Osteocyte (in vitro differentiated cells): ENCODE measurements at places on chromosomes 3 and 15. TPM values are rescaled to one million over a fixed set of nuclear protein-coding genes. Genes with fewer than 3 reads are reported as not detected.

GRCh38 chr15:77540312-77541060 is 92.2 kb downstream of the LINGO1 start:
- no peak for DNase-seq
- peaks cover 45% of the 10 kb centered on the region for H3K4me1 ChIP-seq
- no peak overlapping the region for H3K4me3 ChIP-seq
- H3K27me3 ChIP-seq, result no peaks in the 10 kb centered on the region

LHFPL4 gene
- total RNA-seq, result not detected in 2 replicates

- DNase-seq, result no peak
- no peak overlapping the region for H3K4me3 ChIP-seq
- H3K27ac ChIP-seq, result no peak overlapping the region
- H3K27me3 ChIP-seq, result no peaks in the 10 kb centered on the region
Measured at GRCh38 chr3:129289201-129289921, 10.7 kb downstream of the HMCES start.

GRCh38 chr3:41792806-41793205 is 169.1 kb downstream of the ULK4 start:
- DNase-seq, result no peak
- no peaks in the 10 kb centered on the region for H3K4me1 ChIP-seq

DNA sequence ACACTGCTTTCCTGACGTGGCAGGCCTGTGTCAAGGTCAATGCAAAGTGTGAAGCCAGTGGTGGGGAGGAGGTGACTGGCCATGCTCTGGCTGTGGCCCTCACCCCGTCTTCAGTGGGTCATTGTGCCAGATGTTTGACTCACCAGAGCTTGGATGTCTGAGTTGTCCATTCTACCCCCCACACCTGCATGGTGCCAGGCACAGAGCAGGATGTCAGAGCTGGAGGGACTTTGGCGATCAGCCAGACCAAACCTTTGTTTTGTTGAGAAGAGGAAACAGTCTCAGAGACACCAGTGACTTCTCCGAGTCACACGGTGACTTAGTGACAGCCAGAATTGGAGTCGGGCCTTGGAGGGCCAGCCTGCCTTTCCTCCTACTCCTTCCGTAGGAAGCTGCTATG is 49.5 kb downstream of the SMAD6 start:
- H3K27ac ChIP-seq, result peak overlapping the region; percentile 7
- no peak for DNase-seq
- H3K4me3 ChIP-seq, result no peak overlapping the region
- H3K4me1 ChIP-seq, result peaks cover 64% of the 10 kb centered on the region

- DNase-seq, result no peak
- peaks cover 10% of the 10 kb centered on the region for H3K4me1 ChIP-seq
- no peaks in the 10 kb centered on the region for H3K27me3 ChIP-seq
- H3K27ac ChIP-seq, result no peak overlapping the region
- H3K36me3 ChIP-seq, result no peaks in the 10 kb centered on the region
Measured at GRCh38 chr15:45064386-45064785, 41.4 kb downstream of the SORD start.

DNA sequence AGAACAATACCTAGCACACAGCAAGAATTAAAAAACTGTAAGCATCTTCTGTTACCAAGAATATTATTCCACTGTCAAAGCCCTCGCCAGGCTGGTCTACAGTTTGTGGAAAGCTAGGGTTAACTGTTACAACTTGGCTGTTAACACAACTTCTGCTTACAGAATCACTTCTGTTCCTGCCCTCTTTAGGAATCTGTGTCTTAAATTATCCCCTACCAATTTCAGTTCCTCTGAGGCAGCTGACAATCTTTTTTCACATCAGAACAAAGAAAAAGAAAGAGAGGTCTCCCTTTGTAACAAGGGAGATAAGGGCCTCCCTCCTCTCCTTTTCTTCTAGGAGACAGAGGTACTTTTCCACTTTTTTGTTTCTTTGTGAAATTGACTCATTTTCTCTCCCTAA is 188.9 kb downstream of the FMN1 start:
- H3K4me1 ChIP-seq, result peaks cover 48% of the 10 kb centered on the region
- DNase-seq, result no peak
- no peak overlapping the region for H3K4me3 ChIP-seq
- H3K27ac ChIP-seq, result no peak overlapping the region
